ENCODE measurements at places on chromosomes 3 and 15.
A peak's percentile ranks its signal among the peaks of the same experiment; 100 is the strongest.

- DNase-seq, result no peak
Measured at GRCh38 chr15:90860450-90860849, 7.9 kb upstream of the FURIN start.

DNA sequence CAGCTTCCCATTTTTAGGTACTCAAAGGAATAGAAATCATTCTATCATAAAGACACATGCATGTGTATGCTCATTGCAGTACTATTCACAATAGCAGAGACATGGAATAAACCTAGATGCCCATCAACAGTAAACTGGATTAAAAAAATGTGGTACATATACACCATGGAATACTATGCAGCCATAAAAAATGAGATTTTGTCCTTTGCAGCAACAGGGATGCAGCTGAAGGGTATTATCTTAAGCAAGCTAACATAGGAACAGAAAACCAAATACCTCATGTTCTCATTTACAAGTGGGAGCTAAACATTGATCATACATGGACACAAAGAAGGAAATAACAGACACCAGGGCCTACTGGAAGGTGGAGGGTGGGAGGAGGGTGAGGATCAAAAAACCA lies 33.1 kb upstream of the COL6A5 start:
- no peak for DNase-seq

DNA sequence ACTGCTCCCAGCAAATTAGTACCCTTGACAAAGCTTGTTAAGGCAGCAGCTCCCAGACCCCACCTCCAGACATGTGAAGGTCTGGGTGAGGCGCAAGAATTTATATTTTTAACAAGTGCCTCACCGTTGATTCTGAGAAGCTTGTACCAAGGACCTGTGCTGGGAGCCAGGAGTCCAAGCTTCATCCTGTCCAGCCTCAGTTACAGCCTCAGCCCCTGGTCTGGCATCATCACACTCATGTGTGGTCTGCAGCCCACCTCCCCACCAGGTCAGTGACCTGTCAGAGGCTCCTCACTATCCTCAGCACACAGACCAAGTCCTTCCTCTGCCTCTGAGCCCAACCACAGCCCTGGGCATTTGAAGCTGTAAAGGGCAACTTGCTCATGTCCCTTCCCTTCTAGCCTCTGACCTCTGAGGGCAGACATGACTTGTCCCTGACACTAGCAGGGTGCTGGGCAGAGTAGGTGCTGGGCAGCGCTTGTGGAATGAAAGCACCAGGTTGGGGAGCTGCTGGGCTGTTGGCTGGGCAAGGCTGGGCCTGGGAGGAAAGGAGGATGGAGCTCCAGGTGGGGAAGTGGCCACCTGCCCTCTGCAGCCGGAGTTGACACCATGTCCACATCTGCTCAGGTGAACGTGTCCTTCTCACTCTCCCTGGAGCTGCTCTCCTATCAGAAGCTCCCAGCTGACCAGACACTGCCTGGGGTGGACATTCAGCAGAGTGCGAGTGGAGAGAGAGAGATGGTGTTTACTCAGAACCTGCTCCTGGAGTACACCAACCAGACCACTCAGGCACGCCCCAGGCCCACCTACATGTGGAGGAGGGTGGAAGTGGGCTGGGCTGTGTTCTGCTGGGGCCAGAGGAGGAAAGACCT lies 16.9 kb downstream of the ACAA1 start:
- DNase-seq, result no peak

DNA sequence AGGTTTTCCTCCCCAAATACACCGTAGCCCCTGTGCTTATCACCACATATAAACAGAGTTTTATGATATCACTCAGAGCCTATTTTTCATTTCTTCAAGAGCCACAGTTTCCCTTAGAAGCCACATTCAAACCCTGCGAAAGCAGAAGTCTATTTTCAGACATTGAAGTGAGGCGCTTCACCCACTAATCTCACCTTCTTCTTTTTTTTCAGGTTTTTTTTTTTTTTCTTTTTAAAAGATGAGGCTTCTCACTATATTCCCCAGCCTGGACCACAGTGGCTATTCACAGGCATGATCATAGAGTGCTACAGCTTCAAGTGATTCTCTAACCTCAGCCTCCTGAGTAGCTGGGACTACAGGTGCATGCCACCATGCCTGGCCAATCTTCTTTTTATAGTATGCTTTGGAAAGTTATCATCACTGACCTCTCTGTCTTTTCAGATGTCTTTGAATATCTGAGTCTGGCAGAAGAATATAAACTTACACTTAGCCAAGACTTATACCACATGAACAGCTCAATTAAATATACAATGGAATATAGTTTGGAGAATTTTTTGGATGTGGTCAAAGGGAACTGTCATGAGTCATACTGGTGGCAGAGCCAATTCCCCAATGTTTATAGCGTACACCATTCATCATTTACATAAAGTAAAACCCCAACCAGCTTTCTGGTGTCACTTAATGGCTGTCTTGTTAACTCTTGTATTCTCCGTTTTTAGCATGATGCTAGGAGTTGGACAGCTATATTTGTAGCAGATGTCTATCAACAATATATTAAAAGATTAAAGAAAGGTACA lies 59.7 kb upstream of the CCDC50 start:
- no peak for DNase-seq

DNA sequence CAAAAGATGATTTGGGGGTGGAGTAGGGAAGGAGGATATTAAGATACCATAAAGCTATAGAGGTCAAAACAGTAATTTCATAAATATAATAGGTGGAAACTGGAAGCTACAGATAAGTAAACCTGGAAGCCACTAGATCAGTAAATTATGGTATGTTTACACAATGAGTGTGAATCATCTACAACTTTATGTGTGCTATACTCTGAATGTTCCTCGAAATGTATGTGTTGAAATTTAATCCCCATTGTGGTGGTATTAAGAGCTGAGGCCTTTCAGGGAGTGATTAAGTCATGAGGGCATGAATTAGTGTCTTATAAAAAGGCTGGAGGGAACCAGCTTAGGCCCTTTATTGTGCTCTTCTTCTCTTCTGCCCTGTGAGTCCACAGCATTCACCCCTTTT lies 25.2 kb downstream of the EOMES start:
- DNase-seq, result no peak

- DNase-seq, result no peak
Measured at GRCh38 chr15:74432271-74432967, 1.3 kb downstream of the SEMA7A start.

GRCh38 chr3:172372895-172373294 lies 75.4 kb downstream of the GHSR start:
- no peak for DNase-seq

DNA sequence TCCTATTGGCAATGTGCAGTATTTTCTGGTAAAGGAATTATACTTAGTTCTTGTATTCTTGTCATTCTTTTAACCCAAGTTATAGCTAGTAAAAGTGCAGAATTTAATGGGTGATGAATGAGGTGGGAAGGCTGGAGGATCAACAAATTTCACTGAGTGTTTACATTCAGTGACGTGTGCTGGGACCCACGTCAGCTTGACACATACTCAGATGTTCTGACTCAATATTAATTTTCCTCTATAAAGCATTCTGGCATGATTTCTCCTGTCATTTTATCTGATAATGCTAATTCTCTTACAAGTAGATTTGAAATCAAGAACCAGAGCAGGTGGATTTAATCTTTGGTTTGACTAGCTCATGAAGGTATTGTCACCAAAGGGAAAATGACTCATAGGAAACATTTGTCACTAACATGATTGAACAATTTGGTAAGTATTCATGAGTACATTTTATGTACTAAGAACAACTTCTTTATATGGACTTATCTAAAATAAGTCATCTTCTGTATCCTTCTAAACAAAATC lies 71.0 kb upstream of the SYNPR start:
- no peak for DNase-seq

GRCh38 chr3:127045435-127046045 lies 62.6 kb downstream of the PLXNA1 start:
- no peak for DNase-seq

DNA sequence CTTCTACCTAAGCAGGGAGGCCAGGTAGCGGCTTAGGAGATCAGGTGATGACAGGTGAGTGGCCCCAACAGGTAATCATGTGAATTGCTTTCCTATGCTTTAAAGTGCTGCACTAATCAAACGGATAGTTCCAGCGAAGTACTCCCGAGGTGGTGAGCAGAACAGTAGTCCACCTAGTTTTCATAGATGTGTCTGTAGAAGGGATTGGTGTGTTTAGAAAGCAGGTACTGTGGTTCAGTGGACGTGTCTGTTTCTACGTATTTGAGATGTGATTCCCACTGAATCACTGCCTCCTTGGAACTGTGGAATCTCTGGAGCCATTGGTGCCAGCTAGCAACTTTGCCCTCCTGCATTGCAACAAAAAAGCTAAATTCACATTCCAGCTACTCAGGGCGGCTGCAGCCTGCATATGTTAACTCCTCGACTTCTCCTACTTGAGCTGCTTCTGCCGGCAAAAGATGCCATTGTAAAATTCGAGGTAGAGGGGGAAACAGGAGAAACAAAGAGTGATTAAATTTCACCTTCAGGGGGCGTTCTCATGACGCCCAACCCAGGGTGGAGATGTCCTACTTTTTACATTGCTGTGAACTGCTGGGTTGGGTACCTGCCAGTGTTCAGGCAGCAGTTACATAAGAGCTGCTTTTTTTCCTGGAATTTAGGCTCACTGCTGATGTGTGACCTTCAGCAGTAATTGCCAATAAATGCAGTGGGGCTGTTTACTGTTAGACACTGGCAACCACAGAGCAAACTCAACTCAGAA lies 227.3 kb downstream of the ITPR1 start:
- peak; percentile 50 for DNase-seq

GRCh38 chr3:193243571-193243970 lies 2.5 kb downstream of the PLAAT1 start:
- no peak for DNase-seq

DNA sequence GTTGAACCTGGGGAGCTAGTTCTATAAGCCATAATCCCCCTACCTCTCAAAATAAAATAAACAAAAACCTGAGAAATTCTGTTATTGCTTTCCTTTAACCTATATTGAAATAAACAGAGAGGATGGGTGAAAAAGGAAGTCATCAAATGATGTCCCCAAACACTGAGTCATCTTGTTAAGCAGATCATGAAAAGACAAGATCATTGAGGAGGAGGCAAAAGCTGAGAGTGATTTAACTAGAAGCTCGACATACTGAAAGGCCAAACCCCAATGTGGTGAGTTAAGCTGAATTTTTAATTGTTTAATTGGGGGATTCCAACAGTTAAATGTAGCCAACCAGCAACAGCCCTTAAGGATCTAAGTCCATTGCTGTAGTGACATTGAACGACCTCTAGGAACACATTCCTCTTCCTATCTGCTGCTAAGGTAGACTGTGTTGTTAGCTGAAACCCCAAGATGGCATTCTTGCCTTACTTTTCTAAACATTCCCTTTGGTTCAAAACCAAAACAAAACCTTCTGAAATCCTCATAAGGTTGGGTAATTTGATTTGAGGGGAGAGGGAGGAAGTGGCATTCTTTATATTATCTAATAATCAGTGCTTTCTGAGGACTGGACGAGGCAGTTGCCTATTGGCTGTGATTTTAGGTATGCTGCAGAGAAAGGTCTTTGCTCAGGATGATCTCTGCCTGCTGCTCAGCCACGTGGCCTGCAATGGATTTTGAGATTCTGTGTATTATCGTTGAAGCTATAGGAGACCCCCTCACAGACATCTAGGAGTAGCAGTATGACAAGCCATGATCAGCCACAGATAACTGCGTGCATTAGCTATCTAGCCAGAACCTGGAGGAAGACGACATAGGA lies 62.7 kb upstream of the BNIP2 start:
- no peak for DNase-seq

DNA sequence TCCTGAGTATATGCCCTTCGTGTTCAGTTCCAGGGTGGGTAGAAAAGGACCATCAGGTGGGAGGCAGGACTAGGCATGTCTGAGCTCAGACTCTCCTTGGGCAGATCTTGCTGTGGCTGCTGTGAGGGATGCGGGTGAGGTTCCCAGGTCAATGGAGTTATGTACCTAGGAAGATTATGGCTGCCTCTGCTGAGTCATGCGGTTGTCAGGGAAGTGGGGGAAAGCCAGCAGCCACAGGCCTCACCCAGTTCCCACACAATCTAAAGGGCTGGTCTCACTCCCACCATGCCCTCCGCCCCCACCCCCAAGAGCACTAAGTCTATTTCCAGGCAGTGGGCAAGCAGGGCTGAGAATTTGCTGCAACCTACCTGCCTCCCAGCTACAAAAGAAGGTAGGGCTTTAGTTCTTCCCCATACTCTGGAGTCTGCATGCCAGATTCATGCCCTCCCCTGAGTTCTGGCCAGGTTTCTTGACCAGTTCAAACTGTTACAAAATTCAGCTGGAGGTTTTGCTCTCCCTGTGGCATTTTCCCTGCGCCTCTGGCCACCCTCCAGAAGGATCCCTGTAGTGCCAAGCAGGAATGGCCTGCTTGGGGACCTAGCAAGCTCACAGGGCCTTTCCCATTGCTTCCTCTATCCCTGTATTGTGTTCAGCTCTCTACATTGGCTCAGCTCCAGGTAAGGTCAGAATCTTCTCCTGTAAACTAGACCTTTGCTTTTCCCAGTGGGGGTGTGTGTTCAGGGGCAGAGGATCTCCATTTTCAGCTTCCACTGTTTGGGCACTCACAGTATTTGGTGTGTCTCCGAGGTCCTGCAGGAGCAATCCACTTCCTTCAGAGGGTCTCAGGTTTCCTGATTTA lies 12.7 kb upstream of the TMCO5A start:
- no peak for DNase-seq

DNA sequence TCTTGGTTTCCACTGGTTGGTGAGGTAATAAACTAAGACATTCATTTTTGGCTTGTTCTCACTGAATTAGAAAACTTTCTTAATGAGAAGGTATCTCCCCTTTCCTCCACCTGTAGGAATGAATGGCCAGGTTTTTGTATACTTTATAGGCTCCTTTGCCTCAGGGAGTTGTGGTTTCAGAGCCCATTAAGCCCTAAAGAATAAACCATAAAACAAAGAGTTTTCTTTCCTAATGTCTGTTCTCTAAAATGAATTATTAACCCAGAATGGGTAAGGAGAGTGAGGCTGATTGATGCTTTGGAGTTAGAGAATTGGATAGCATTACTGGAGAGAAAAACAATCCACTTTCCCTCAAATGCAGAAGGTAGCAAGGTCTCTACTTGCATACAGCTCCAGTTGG lies 67.6 kb downstream of the TIGIT start:
- DNase-seq, result no peak

GRCh38 chr3:123883701-123884202 lies 380 bp downstream of the MYLK start:
- DNase-seq, result peak; percentile 67

GRCh38 chr15:90918835-90919234 lies 13.5 kb downstream of the HDDC3 start:
- no peak for DNase-seq

GRCh38 chr3:15102836-15103235 lies 3.9 kb upstream of the RBSN start:
- no peak for DNase-seq

GRCh38 chr3:194483850-194484249 lies 3.0 kb downstream of the ATP13A3 start:
- no peak for DNase-seq

Data from retina (tissue), 1 donor.